Omental fat pad (tissue), 4 donors: ENCODE measurements at places on chromosomes 5 and 9.

GRCh38 chr5:116480894-116481510 is 93.6 kb downstream of the SEMA6A start:
- no peak for DNase-seq

GRCh38 chr9:110604171-110604601 is 24.6 kb upstream of the SVEP1 start:
- DNase-seq = no peak

GRCh38 chr9:117184173-117184572 is 230.7 kb downstream of the ASTN2 start:
- DNase-seq = no peak

DNA sequence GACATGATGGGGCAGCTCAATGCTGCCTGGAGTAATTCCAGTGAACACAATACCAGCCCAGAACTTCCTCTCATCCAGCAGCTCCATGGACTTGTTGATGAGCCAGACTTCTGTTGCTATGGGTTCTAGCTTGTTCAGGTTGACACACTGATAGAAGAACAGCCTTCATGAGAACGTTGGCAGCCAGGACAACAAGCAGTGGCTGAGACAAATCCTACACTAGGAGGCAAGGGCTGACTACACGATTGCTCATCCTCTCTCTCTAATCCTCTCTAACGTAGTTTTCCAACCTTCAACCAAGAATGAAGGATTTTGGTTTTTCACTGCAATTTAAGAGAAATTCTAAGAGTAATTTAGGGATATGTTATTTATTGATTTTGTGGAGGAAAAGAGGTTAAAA is 67.8 kb downstream of the NIPSNAP3B start:
- no peak for DNase-seq
